Daoy (cell line): ENCODE measurements at places on chromosomes 3 and 15. TPM values are rescaled to one million over a fixed set of nuclear protein-coding genes. Genes with fewer than 3 reads are reported as not detected.
A peak's percentile ranks its signal among the peaks of the same experiment; 100 is the strongest.

Gene VGLL3
- 8.4 and 15.2 TPM in 2 replicates for total RNA-seq

DNA sequence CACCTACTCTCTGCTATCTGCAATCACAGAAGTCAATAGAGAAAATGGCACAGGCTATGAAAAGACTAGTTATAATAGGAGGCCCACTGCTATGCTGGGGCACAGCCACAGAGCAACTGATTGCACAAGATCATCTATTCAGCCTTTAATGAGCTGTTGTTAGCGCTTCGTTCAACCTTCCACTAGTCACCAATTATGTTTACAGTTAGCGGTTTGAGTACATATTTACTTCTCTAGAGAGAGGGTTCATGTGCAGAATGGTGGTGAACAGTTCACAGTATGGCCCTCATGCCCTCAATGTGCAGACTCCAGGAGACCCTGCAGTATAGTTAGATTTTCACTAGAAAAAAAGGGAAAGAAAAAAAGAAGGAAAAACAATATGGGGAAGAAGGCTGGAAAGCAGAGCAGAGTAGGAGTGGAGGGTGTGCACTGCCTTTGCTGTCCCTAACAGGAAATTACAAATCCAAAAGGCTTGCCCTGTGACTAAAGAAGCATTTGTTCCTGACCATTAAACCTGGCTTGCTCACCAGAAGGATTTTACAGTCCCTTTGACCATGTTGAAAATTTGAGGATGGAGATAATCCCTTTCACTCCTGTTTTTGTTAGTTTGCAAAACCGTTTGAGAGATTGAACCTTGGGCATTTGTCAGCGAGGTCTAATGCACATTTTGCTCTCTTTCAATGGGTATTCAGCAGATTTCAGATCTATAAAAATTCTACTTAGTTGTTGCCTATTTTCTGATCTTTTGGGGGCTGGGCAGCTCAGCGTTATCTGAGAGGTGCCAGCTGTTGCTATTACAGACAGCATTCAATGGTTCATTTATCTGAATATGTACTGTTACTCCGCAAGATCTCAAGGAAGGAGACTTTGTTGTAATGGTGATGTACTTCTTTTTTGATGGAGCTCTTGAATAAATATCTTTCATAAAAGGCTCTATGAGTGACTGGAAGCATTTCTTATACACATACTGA is 296.1 kb downstream of the LSAMP start:
- DNase-seq, result peak; percentile 74

GRCh38 chr3:69770976-69771634 is 31.8 kb downstream of the MITF start:
- DNase-seq, result peak; percentile 36

Gene SLC22A14
- total RNA-seq, result 0.39 TPM in 1 of 2 replicates, not detected in the other

Gene CCR9
- not detected in 2 replicates for total RNA-seq
